ENCODE measurements at places on chromosomes 4 and X.

DNA sequence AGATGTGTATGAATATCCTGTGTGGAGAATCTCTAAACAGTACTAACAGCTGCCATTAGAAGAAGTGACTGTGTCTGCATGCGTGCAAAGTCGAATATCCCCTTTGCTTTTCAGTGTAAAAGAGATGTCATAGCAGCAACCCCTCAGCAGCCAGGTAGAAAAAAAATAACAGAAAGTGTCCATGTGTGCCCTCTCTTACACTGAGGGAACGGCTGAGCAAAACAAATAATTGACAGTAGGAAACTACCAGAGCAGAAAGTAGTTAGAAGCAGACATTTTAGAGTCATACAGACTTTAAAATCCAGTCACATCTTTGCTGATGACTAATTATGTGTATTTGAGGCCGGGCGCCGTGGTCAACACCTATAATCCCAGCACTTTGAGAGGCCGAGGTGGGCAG lies 370.8 kb downstream of the GPM6A start:
- no peak for DNase-seq

DNA sequence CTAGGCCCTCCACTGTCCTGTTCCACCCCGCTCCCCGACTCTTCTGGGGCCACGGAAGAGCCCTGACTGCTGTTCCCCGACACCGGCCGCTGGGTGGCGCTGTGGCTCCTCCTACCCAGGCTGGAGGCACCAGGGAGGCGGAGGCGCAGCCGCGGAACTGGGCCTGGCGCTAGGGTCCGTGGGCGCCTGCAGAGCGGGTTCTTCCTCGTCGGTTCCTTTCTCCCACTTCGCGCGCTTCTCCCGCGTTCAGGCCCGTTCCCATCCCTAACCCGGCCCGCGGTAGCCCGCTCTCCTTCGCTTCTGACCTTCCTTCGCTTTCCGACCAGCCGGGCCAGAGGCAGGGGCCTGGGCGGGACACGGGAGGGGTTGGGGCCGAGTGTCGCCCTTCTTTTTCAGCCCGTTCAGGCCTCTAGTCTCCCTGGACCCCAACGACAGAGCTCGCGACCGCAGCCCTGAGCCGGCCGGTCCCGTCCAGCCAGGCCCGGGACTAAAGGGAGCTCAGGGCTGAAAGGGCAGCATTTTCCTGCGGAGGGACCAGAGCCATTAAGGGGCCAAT lies 34.3 kb downstream of the NALF2 start:
- no peak for DNase-seq

- no peak for DNase-seq
Measured at GRCh38 chr4:154618708-154619315, 6.4 kb upstream of the FGG start.

DNA sequence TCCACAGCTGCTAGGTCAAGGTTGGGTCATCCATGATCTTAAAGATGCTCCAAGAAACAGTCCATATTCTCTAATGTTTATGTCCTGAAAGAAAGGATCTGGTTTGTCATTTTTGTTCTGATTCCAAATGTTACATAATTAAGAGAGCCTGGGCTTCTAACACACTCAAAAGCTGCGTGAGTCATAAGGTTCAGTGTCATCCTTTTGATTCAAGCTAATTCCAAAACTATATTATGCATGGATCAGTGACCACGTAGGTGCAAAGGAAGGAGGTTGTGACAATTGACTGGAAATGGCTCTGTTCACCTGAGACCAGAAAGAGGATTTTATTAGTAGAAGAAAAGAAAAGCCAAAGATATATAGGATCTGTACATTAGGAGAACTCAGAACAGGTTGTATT lies 268.7 kb upstream of the GK2 start:
- DNase-seq = no peak

DNA sequence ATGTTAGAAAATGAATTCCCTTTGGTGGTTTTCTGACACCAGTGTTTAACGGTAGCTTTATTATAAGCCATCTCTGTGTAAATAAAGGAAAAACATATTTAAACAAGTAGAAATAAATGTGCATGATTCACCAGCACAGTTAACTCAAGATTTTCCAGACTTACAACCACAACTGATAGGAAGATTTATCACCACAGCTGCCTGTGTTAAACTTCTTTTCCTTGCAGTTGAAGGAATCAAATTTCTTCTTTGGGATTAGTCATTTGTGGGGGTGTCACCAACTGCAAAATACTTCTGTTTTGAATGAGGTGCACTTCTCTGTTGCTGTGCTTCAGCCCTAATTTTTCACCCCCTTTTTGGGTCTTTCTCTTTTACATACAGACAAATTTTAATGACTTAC lies 128.1 kb upstream of the STK26 start:
- no peak for DNase-seq

- no peak for DNase-seq
Measured at GRCh38 chrX:22365460-22365859, 92.7 kb downstream of the CBLL2 start.

DNA sequence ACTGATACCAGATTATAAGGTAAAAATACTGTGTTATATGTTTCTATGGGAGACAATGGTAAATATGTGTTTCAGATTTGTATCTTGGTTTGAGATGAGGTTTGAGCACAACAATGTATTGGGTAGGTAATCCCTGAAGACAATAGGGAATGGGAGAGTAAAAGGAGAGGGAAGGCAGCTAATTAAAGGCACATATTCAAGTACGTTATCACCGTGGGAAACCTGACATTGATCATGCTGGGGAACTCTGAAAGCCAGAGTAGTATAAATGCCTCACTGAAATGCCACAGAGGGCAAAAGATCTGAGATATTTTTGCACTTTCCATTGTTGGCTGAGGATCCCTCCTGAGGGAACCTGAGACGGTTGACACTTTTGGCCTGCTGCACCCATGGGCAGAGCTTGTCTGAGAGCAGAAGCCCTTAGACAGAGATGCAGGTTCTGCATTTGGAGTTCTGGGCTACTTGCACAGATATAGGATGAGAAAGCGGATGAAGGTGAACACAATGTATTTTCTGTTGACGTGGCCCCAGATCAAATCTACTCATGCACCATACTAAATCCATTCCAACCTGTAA lies 506.7 kb downstream of the PCDH18 start:
- no peak for DNase-seq

GRCh38 chr4:79399076-79399475 lies 9.0 kb downstream of the GK2 start:
- no peak for DNase-seq

DNA sequence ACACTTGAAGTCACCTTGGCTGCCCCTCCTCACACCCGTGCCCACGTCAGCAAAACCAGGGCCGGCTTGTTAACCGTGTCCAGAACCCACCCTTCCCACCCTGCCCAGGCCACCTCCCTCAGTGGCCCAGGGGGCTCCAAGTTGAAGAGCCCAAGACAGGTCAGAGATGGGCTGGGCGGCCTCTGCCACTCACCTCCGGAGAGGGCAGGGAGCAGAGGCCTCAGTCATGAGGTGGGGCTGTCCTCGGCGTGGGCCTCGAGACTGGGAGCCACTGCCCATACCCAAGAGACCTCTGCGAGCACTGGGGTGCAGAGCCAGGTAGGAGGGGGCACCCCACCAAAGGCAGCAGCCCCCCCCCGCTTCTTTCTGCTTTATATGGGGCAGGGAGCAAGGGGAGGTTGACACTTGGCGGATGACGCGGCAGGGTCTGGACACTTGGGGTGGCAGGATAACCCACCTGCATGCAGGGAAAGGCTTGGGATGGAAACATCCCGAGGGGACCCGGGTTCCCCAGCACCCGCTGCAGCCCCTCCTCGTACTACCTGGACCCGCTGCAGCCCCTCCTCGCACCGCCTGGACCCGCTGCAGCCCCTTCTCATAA lies 38.0 kb upstream of the SPON2 start:
- DNase-seq = no peak

DNA sequence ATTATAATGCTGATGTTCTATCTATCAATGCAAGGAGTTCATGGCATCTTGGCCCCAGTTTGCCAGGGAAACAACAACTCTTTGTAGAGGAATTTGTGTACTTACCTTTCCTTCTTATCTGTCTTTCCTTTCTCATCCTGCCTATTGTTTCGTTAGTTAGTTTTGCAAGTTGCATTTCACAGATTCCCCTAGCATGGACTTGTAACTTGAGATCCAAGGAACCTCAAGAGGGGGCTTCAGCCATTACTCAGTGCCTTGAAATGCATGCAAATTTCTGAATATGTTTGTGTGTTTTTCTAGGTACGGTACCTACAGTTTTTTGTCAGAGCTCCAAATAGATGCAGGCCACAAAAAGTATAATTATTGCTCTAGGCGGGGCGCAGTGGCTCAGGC lies 203.6 kb downstream of the LDB2 start:
- DNase-seq = no peak

GRCh38 chr4:152424977-152425376 lies 110.9 kb downstream of the FBXW7 start:
- no peak for DNase-seq

DNA sequence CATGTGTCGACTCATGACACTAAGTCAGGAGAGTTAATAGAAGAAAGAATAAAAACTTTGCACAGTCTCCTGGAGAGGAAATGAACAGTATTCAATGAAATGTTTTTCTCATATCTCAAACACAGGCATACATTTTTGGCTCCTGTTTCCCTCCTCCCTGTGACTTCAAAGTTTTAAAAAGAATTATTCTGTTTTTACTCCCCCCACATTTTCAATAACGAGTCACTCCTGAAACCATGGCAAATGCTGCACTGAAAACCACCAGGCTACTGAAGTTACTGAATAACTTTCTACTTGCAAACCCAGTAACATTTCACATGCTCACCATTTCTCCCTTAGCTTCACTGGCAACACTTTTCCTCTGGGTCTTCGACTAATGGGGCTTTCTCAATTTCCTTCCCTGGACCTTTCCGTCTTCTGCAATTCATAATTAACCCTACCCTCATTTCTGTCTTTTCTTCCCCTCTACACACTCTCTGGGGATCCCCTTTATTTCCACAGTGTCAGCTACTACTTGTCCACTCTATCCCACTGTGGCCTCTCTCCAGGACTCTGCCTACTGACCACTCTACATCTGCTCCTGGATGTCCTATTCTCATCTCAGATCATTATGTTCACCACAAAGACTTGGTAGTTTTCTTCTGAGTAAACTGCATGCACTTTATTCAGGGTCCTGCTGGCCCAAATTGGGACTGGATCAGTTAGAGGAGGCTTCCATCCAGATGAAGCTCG lies 225.8 kb upstream of the ETNPPL start:
- DNase-seq = no peak

- DNase-seq = no peak
Measured at GRCh38 chr4:184270808-184271413, 53.2 kb upstream of the ENPP6 start.

GRCh38 chr4:145868637-145869409 lies 69.8 kb downstream of the ZNF827 start:
- DNase-seq = no peak

DNA sequence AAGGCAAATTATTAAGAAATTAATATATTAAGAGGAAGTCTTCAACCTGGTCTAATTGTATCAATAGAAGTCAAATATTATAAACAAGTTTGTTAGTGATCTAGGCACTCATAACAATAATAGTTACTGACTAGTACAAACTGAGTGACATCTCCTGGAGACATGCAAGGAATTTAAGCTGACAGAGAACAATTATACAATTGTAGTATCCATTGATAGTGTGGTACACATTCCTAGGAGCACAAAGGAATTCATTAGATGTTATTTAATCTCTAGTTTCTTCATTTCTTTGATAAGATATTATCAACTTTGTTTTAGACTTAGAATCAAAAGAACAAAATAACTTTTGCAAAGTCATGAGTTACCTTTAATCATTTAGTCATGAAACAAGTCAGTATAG lies 1048.6 kb downstream of the PCDH7 start:
- DNase-seq = no peak

GRCh38 chr4:44237643-44238042 lies 211.0 kb downstream of the KCTD8 start:
- DNase-seq = no peak

DNA sequence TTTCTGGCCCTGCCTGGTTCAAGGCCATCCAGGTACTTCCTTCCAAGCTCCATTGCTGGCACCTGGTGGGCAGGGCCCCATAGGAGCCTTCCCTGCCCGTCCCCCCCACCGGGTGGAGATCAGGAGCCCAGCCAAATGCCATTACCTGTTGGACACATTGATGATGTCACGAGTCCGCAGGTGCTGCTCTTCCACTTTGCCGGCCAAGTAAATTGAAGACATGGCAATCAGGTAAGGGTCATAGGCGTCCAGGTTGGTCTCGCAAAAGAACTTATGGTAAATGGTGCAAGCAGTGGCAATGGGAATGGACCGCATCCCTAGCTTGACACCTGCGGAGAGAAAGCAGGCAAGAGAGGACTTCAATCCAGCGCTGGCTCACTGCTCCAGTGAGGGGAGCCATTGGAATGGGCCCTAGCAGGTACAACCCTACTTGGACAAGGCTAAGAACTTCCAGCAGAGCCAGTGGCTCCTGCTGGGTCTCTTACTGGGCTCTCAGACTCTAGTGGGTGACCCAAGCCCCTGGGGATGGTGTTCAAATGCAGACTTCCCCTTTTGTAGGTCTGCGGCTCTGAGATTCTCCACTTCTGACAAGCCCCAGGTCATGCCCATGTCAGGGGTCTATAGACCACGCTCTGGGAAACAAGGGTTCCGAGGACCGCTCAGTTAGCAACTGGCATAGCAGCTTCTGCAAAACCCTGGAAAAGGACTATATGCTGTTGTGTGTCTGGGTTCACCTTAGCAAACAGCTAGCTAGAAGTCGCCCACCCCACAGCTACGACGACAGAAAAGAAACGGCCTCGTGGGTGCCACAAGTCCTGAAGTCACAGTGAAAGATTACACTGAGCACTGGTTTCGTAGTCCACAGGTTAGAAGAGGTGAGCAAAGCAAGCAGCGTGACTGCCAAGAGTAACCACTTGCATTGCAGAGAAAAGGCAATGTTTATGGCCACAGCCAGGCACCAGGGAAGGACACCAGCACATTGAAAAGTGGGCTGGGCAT lies 2.8 kb downstream of the CCNQ start:
- DNase-seq = no peak

DNA sequence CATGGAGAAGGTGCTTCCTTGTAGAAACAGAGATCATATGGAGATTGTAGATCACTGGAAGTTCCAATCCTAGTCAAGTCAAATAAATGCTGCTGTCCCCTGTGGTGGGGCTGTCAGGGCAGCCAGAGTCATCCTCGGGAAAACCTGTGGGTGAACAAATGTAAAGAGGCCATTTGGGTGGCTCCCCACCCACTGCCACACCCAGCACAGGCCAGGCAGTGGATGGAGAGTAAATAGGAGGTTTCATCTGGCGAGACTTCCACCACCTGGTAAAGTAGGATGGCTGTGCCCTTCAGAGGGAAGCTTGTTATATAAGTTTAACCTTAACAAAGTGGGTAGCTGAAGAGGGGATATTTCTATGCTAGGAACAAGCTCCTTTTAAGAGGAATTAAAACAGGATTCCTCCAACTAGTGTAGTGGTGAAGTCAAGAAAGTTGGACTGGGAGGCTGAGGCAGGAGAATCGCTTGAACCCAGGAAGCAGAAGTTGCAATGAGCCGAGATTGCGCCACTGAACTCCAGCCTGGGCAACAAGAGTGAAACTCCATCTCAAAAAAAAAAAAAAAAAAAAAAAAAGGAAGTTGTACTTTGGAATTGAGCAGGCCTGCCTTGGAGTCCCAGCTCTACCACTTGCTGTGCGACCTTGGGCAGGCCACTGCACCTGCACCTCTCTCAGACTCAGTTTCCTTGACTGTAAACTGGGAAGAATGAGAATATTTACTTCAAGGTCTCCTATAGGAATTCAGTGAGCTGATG lies 273.7 kb downstream of the PTTG2 start:
- DNase-seq = no peak
